Left lung (tissue), 14 donors: ENCODE measurements at places on chromosomes 6 and 20.

DNA sequence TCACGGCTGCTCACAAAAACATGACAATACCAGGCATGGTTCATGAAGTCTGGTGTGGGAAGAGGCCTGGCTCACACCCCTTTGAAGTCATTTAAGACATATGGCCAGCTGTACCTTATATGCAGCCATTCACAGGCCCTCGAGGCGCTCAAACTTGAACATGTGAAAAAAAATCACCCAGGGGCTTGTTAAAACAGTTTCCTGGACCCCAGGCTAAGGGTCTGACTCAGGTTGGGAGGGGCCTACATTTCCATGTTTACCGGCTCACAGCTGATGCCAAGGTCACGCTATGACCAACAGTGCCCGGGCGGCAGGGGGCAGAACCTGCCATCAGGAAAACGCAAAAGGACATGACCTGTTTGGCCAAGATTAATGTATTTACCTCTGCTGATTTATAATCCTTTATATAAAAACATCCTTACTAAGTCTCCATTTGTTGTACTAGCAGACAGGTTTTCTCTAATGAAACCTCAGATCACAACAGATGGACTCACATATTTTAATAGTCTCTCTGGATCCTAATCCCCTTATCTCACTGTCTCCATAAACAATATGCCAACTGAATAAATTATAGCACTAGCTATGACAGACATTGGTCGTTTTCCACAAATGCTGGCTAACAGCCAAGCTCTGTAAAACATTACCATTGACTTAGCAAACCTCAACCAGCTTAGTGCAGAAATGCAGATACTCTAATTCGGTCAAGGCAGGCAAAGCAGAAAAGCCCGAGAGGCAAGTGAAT lies 19.9 kb downstream of the EZR start:
- H3K27ac ChIP-seq: peak overlapping the region; percentile 49
- no peaks in the 10 kb centered on the region for H3K36me3 ChIP-seq
- no peaks in the 10 kb centered on the region for H3K27me3 ChIP-seq
- H3K4me3 ChIP-seq: no peak overlapping the region

GRCh38 chr6:90431576-90431975 lies 134.9 kb upstream of the BACH2 start:
- H3K36me3 ChIP-seq: no peaks in the 10 kb centered on the region
- no peaks in the 10 kb centered on the region for H3K27me3 ChIP-seq
- no peaks in the 10 kb centered on the region for H3K4me1 ChIP-seq
- no peak overlapping the region for H3K4me3 ChIP-seq
- no peak for DNase-seq

DNA sequence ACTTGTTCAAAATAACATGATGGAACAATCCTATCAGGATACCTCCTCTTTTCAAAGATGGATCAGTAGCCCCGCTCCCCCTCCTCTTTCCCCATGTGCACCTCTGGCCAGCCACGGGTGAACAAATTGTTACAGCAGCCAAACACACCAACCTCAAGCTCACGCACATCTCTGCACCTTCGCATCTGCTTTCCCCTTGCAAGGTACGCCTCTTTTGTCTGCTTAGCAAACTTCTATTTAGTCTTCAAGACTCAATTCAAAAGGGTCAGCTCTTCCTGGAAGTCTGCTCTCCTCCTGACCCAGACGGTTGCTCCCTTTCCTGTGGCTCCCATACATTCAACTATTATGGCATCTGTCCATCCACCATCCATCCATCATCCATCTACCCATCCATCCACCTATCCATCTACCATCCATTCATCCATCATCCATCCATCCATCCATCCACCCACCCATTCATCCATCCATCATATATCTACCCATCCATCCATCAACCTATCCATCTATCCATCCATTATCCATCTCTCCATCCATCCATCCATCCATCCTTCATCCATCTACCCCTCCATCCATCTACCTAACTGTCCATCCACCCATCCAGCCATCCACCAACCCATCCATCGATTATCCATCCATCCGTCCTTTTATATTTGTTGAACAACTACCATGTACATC lies 36.3 kb upstream of the CDH22 start:
- peaks cover 33% of the 10 kb centered on the region for H3K36me3 ChIP-seq
- H3K27ac ChIP-seq: no peak overlapping the region
- DNase-seq: no peak
- no peak overlapping the region for H3K4me3 ChIP-seq

DNA sequence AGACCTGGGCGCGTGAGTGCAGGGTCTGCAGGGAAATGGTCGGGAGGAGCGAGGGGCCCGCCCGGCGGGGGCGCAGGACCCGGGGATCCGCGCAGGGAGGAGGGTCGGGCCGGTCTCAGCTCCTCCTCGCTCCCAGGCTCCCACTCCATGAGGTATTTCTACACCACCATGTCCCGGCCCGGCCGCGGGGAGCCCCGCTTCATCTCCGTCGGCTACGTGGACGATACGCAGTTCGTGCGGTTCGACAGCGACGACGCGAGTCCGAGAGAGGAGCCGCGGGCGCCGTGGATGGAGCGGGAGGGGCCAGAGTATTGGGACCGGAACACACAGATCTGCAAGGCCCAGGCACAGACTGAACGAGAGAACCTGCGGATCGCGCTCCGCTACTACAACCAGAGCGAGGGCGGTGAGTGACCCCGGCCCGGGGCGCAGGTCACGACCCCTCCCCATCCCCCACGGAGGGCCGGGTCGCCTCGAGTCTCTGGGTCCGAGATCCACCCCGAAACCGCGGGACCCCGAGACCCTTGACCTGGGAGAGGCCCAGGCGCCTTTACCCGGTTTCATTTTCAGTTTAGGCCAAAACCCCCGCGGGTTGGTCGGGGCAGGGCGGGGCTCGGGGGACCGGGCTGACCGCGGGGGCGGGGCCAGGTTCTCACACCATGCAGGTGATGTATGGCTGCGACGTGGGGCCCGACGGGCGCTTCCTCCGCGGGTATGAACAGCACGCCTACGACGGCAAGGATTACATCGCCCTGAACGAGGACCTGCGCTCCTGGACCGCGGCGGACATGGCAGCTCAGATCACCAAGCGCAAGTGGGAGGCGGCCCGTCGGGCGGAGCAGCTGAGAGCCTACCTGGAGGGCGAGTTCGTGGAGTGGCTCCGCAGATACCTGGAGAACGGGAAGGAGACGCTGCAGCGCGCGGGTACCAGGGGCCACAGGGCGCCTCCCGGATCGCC lies 54.2 kb upstream of the HLA-A start:
- H3K4me3 ChIP-seq: peak overlapping the region; percentile 82
- peak overlapping the region; percentile 95 for H3K27ac ChIP-seq
- no peaks in the 10 kb centered on the region for H3K4me1 ChIP-seq
- no peaks in the 10 kb centered on the region for H3K27me3 ChIP-seq

- no peak for DNase-seq
- H3K4me1 ChIP-seq: peaks cover 3% of the 10 kb centered on the region
- H3K27me3 ChIP-seq: no peaks in the 10 kb centered on the region
- H3K36me3 ChIP-seq: no peaks in the 10 kb centered on the region
- no peak overlapping the region for H3K4me3 ChIP-seq
Measured at GRCh38 chr20:51411870-51412269, 130.6 kb downstream of the NFATC2 start.

DNA sequence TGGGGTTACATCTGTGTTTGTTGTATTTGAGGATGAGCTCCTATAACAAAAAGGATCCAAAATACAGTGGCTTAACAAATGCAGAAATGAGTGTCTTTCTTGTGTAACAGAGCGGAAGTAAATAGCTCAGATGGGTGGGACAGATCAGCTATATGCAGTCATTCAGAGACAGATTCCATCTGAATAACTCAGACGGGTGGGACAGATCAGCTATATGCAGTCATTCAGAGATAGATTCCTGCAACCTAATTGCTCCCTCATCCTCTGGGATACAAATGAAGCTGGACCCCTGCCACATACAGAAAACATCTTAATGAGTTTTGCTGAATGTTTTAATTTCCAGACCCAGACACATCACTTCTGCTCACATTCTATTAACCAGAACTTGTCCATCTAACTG lies 332.3 kb downstream of the BCKDHB start:
- no peaks in the 10 kb centered on the region for H3K27me3 ChIP-seq
- H3K4me1 ChIP-seq: no peaks in the 10 kb centered on the region
- H3K4me3 ChIP-seq: no peak overlapping the region

DNA sequence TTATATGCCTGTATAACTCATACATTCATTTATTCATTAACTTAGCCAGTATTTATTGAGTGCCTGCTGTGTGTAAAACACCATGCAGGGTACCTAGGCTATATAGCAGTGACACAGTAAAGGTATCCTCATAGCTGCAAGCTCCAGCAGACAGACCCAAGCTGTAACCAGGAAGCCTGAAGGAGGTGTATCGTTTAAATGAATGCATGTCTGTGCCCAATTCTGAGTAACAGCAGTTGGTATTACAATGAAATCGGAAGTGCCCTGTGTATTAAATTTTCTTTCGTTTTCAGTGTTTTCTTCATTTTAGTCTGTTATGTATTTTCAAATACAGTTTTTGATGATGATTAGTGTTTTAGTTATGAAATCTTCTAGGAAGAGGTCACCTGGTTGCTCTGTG lies 485.8 kb upstream of the SOX4 start:
- no peaks in the 10 kb centered on the region for H3K36me3 ChIP-seq
- H3K27ac ChIP-seq: no peak overlapping the region
- DNase-seq: no peak
- H3K4me1 ChIP-seq: peaks cover 11% of the 10 kb centered on the region
- H3K27me3 ChIP-seq: no peaks in the 10 kb centered on the region

GRCh38 chr6:138537106-138537505 lies 37.8 kb upstream of the NHSL1 start:
- no peak overlapping the region for H3K27ac ChIP-seq
- H3K4me3 ChIP-seq: no peak overlapping the region
- DNase-seq: peak; percentile 53
- H3K4me1 ChIP-seq: peaks cover 20% of the 10 kb centered on the region
- no peaks in the 10 kb centered on the region for H3K27me3 ChIP-seq
- H3K36me3 ChIP-seq: no peaks in the 10 kb centered on the region

- no peak overlapping the region for H3K4me3 ChIP-seq
- DNase-seq: no peak
- H3K36me3 ChIP-seq: no peaks in the 10 kb centered on the region
- no peak overlapping the region for H3K27ac ChIP-seq
- H3K4me1 ChIP-seq: peaks cover 24% of the 10 kb centered on the region
- H3K27me3 ChIP-seq: no peaks in the 10 kb centered on the region
Measured at GRCh38 chr20:4766631-4767030, 44.9 kb downstream of the PRND start.

DNA sequence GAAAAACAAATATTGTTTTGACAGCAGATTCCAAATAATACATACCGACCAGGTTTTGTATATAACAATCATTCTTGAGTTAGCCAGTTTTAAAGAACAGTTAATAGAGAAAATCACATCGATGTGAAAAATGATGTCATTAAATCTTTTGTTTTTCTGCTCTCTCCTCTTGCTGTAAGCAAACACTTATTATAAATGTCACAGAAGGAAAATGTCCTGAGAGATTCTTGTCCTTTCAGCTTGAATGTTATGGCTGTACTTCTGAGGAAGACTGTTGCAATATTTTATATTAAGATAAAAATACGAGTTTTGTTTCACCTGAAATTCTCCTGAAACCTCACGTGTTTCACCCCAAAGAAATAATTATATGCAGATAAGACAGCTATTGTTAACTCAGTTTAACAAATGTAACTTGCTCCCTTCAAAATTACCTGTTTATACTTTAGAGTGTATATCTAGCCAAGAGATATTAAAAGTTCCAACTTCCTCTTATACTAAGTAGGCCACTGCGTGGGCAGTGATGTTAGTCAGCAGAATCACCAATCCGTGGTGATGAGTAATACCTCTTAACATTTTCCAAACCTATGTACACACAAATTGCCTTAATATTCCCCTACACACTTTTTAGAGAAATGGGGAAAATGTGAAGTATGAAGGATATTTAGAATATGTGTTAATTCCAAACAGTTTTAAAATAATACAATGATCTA lies 1111.4 kb upstream of the CITED2 start:
- H3K36me3 ChIP-seq: no peaks in the 10 kb centered on the region
- no peaks in the 10 kb centered on the region for H3K4me1 ChIP-seq
- H3K27me3 ChIP-seq: no peaks in the 10 kb centered on the region
- no peak overlapping the region for H3K4me3 ChIP-seq
- no peak for DNase-seq

- H3K4me1 ChIP-seq: peaks cover 40% of the 10 kb centered on the region
- no peak overlapping the region for H3K27ac ChIP-seq
- no peaks in the 10 kb centered on the region for H3K27me3 ChIP-seq
- no peak overlapping the region for H3K4me3 ChIP-seq
- DNase-seq: no peak
Measured at GRCh38 chr20:49779972-49780371, 32.7 kb upstream of the SLC9A8 start.

- no peak overlapping the region for H3K27ac ChIP-seq
- H3K4me3 ChIP-seq: no peak overlapping the region
- H3K27me3 ChIP-seq: no peaks in the 10 kb centered on the region
- no peaks in the 10 kb centered on the region for H3K36me3 ChIP-seq
Measured at GRCh38 chr6:9977411-9977810, 437.5 kb downstream of the TFAP2A start.

GRCh38 chr6:130843575-130844320 lies 16.5 kb downstream of the SMLR1 start:
- H3K4me1 ChIP-seq: no peaks in the 10 kb centered on the region
- no peaks in the 10 kb centered on the region for H3K27me3 ChIP-seq
- no peak for DNase-seq
- no peak overlapping the region for H3K4me3 ChIP-seq
- H3K27ac ChIP-seq: no peak overlapping the region

DNA sequence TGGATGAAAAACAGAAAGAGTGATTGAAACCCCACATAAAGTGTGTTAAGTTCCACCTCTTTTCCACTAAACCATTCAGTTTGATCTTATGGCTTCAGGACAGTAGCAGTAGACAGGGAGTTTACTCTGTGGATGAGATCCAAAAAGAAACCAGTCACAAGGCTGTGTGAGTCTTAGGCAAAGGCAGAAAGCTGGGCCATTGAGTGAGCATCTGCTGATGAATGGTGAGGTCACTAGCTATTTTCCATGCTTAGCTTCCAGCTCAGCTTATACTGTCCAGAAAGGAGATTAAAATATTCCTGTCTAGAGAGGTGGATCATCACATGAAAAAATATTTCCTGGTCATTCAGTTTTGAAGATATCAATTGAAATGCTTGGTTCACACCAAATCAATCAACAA lies 1643.9 kb downstream of the HACE1 start:
- H3K27me3 ChIP-seq: no peaks in the 10 kb centered on the region
- no peak overlapping the region for H3K4me3 ChIP-seq
- no peak for DNase-seq
